ENCODE measurements at places on chromosomes 6 and 20. TPM values are rescaled to one million over a fixed set of nuclear protein-coding genes. Genes with fewer than 3 reads are reported as not detected.

SLC32A1 gene
- total RNA-seq: not detected

MYLIP gene
- total RNA-seq: 53.8 TPM

MOXD1 gene
- total RNA-seq: 123 TPM

DNA sequence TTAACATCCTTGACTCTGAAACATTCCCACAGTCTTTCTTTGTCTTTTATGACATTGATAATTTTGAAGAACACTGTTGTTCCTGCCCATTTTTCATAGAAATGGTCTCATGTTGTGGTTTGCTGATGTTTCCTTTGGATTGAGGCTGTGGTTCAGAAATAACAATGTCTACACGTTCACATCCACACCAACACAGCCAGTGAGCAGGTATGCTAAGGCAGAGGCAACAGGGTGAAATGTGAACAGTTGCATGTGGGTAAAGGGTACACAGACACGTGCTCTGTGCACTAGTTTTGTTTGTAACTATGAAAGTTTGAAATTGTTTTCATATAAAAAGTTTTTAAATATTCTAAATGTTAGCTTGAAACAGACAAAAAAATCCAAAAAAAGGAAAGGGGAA is 78.4 kb downstream of the GINS1 start:
- no peak for DNase-seq

GRCh38 chr6:4563156-4563555 is 213.0 kb upstream of the CDYL start:
- no peak for DNase-seq

GRCh38 chr6:6125495-6125894 is 118.8 kb upstream of the NRN1 start:
- no peak for DNase-seq

- no peak for DNase-seq
Observed at GRCh38 chr20:44969300-44969894, 3.1 kb downstream of the STK4 start.

DNA sequence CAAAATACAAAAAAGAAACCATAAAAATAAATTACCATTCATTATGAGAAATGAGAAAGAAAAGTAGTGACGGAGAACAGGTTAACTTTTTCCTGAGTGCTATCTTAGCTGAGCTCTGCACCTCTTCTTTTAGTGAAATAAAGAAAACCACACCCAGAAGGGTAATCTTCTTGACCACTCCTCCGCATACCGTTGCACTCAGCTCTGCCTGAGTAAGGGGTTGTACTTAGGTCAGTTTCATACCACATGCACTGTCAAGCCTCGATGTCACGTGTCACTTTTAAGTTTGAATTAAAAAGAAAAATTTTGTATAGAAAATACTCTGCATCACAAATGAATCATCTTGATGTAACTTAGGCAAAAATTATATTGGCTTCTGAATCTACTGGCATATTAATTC is 2.8 kb downstream of the EZR start:
- DNase-seq: no peak

- DNase-seq: no peak
Observed at GRCh38 chr6:152496731-152497130, 140.4 kb downstream of the SYNE1 start.

GRCh38 chr20:34531608-34532265 is 15.5 kb downstream of the DYNLRB1 start:
- DNase-seq: no peak

DNA sequence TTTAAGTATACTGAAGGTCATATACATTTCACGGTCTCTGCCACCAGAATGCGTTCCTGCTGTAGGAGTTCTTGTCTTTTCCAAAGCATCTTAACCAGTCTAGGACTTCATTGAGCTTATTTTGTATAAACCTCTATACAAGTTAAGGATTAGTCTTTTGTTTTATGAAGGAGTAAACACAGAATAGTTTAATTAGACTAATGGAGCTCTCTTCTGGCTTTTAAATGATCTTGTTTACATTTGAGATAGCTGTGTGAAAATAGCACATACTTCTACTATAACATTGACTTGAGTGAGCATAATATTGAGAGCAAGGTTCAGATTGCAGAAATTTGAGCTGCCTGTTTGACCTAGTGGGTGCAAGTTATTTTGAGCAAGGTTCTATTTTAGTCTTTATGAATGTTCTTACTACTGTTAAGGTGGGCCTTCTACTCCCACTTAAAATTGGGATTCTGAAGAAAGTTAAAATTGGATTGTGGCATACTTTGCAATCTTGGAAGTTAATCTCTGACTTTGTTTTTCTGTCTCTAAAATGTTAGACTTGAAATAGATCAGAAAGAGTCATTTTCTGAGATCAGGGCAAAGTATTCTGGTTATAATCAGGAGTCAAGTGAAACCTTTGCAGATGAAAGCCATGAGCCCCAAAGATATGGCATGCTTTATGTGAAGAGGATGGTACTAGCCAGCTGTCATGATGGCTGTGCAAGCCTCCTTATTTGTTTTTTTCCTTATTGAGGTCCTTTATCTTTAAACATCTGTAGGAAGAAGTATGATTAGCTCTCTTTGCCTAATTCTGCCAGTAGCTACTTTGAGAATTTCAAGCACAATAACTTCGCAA is 41.8 kb downstream of the RPRD1B start:
- no peak for DNase-seq

DNA sequence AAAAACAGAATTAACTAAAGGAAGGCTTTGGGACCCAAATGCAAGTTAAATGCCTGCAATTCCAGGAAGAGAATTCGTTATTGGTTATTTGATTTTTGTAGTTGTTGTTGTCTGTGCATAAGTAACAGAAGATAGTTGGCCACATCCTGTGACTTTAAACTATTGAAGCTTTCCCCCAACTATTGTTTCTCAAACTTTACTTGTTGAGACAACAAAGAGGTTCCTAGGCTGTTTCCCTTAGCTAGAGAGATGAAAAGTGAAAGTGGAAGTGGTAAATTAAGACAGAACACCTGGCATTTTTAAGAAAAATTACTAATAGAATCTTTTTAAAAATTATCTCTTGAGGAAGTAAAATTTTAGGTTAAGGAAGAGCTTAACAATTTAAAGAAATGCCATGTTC is 525.2 kb downstream of the PKHD1 start:
- DNase-seq: no peak

DNA sequence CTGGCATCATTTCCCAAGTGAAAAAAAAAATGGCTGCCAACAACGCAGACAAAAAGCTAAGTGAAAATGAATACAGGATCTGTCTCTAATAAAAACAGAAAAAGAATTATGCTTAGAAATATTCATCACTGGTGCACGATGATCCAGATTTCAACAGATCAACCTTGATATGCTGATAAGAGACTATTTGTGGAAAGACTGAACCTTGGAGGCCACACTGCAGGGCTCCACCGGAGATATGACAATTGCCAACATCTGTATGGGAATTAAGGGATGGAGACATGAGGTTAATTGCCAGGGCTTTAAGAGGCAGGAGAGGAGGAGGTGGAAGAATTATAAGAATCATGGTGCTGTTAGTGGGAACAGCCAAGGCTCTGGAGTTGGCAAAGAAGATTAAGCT is 48.3 kb downstream of the PFDN4 start:
- no peak for DNase-seq

DNA sequence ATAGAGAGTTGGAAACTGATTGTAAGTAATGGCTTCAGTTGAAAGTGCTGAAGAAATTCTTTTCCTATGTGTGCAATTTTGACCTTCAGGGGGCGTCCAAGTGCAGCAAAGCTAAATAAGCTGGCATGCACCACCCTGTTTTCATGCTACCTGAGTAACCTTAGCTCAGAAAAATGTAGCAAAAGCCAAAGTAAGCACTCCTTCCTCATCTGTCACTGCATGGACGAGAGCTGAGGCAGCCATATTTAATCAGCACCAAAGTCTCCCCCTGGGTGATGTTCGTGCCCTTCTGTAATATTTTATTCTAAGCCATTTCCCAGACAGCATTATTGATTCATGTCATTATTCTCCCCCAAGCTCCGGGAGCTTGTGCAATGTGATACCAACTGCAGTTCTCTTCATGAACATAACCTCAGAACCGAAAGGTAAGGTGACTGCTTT is 123.1 kb downstream of the RPS12 start:
- no peak for DNase-seq

Data from urinary bladder (tissue), 4 donors.